ENCODE measurements at places on chromosomes 3 and 15. TPM values are rescaled to one million over a fixed set of nuclear protein-coding genes. Genes with fewer than 3 reads are reported as not detected.
A peak's percentile ranks its signal among the peaks of the same experiment; 100 is the strongest.

DNA sequence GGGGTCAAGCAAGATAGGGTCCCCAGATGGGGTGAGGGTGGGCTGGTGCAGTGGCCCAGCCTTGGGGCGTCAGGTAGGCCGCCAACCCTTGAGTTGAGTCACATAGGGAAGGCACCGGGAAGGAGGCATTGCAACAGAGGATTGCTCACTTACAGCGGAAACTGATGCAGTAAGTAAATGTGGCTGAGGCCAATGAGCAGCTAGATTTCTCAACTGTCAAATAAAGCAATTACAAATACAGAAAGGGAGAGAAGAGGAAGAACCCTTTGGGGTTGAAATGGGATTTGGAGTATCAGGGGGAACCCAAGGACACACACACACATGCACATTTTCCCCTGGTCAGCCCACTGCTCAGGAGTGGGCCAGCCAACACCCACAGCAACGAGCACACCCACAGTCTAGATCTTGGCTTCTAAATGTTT, 44.0 kb downstream of the CHSY1 start:
- H3K27me3 ChIP-seq, result no peaks in the 10 kb centered on the region
- peaks cover 77% of the 10 kb centered on the region for H3K4me1 ChIP-seq
- no peak overlapping the region for H3K4me3 ChIP-seq
- no peaks in the 10 kb centered on the region for H3K36me3 ChIP-seq
- peak overlapping the region; percentile 51 for H3K27ac ChIP-seq
- no peak for DNase-seq

The MYL3 gene
- 2.0 TPM for total RNA-seq

GRCh38 chr3:12586403-12586802, 29.5 kb downstream of the MKRN2 start:
- no peak overlapping the region for H3K4me3 ChIP-seq
- no peak for DNase-seq
- H3K4me1 ChIP-seq, result no peaks in the 10 kb centered on the region
- peaks cover 100% of the 10 kb centered on the region for H3K36me3 ChIP-seq
- H3K27ac ChIP-seq, result no peak overlapping the region
- no peaks in the 10 kb centered on the region for H3K27me3 ChIP-seq

The SLC7A14 gene
- total RNA-seq, result 0.06 TPM

- H3K27me3 ChIP-seq, result no peaks in the 10 kb centered on the region
- H3K27ac ChIP-seq, result peak overlapping the region; percentile 70
- no peak for DNase-seq
These were observed 62.8 kb downstream of the ABHD2 start for GRCh38 chr15:89150762-89151664.

DNA sequence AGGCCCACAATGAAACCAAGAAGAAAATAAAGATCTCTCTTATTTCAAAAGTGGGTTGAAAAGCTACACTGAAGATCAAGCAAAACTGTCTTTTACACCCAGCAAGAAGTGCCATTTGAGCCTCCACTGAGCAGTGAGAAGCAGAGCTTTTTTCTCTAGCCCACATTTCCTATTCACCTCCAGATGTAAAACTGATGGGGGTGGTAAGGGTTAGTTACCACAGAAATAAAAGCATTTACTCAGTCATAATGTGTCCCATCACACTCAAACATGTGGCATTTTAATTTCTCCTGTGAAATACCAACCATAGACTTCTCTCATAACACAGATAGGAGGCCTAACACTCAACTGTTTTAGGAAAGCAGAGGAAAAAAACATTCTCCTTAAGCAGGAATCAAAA, 21.0 kb downstream of the IFT57 start:
- no peak for DNase-seq
- no peaks in the 10 kb centered on the region for H3K4me1 ChIP-seq
- no peak overlapping the region for H3K27ac ChIP-seq
- peaks cover 27% of the 10 kb centered on the region for H3K36me3 ChIP-seq
- no peak overlapping the region for H3K4me3 ChIP-seq
- no peaks in the 10 kb centered on the region for H3K27me3 ChIP-seq

GRCh38 chr15:92123962-92124656, 269.6 kb upstream of the ST8SIA2 start:
- no peak overlapping the region for H3K4me3 ChIP-seq
- H3K27me3 ChIP-seq, result no peaks in the 10 kb centered on the region
- no peak for DNase-seq
- H3K36me3 ChIP-seq, result peaks cover 65% of the 10 kb centered on the region
- H3K27ac ChIP-seq, result no peak overlapping the region

GRCh38 chr3:166444756-166445155, 607.5 kb upstream of the BCHE start:
- DNase-seq, result no peak
- H3K4me3 ChIP-seq, result no peak overlapping the region
- H3K27me3 ChIP-seq, result no peaks in the 10 kb centered on the region

DNA sequence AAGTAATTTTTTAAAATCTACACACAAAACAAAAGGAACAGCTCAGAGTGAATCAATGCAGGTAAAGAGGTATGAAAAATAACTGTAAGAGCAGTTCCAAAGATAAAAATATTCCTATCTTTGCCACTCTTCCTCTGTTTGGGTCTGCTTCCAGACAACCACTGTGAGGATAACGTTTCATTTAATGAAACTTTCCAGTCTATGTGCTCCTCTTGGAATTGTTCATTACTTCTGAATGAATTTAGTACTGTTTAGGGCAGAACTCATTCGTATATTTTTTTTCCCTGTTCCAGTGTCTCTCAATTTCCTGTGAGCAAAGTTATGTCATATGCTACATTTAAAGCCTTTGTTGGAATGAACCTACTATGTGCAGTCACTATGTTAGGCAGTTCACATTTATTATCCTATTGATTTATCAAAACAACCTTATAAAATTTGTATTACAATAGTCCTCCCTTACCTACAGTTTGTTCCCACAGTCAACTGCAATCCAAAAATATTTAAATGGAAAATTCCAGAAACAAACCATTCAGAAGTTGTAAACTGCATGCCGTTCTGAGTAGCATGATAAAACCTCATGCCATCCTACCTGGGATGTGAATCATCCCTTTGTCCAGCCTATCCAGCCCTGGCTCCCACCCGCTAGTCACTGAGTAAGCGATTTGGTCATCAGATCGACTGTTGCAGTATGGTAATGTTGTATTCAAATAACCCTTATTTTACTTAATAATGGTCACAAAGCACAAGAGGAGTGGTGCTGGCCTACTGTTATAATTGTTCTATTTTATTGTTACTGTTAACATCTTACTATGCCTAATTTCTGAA, 98.1 kb downstream of the TMCC1 start:
- peak overlapping the region; percentile 85 for H3K27ac ChIP-seq
- H3K36me3 ChIP-seq, result no peaks in the 10 kb centered on the region
- peaks cover 29% of the 10 kb centered on the region for H3K4me1 ChIP-seq

GRCh38 chr3:181948286-181948685, 236.6 kb downstream of the SOX2 start:
- H3K4me1 ChIP-seq, result no peaks in the 10 kb centered on the region
- H3K27me3 ChIP-seq, result no peaks in the 10 kb centered on the region
- no peaks in the 10 kb centered on the region for H3K36me3 ChIP-seq
- no peak overlapping the region for H3K4me3 ChIP-seq
- H3K27ac ChIP-seq, result no peak overlapping the region
- DNase-seq, result no peak

DNA sequence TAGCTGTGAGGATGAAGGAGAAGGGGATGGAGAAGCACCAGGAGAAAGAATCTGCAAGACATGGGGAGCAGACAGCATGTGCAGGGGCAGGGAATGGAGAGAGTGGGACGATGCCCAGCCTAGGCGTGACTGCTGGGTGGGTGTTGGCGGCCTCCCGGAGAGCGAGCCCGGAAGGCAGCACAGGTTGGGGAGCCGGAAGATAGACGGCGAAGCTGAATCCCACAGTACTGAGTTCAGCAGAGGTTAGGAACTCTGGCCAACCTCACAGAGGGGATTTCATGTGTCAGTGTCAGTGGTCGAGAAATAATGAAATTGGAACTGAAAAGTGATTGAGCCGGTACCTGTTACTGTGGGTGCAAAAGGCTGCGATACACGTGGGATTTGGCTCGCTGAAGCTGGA, 55.2 kb downstream of the PXYLP1 start:
- no peaks in the 10 kb centered on the region for H3K4me1 ChIP-seq
- no peaks in the 10 kb centered on the region for H3K36me3 ChIP-seq
- H3K4me3 ChIP-seq, result no peak overlapping the region
- no peaks in the 10 kb centered on the region for H3K27me3 ChIP-seq
- no peak overlapping the region for H3K27ac ChIP-seq
- no peak for DNase-seq

GRCh38 chr3:147963711-147964110, 554.5 kb downstream of the ZIC1 start:
- no peak overlapping the region for H3K27ac ChIP-seq
- DNase-seq, result no peak
- no peak overlapping the region for H3K4me3 ChIP-seq

- no peak overlapping the region for H3K4me3 ChIP-seq
- peak overlapping the region; percentile 6 for H3K27ac ChIP-seq
- peaks cover 46% of the 10 kb centered on the region for H3K4me1 ChIP-seq
- no peaks in the 10 kb centered on the region for H3K36me3 ChIP-seq
- no peaks in the 10 kb centered on the region for H3K27me3 ChIP-seq
These were observed 91.1 kb downstream of the LINGO1 start for GRCh38 chr15:77541421-77542181.

GRCh38 chr15:66773129-66773873, 71.3 kb downstream of the SMAD6 start:
- H3K27me3 ChIP-seq, result no peaks in the 10 kb centered on the region
- H3K4me3 ChIP-seq, result no peak overlapping the region
- H3K36me3 ChIP-seq, result peaks cover 2% of the 10 kb centered on the region
- no peak for DNase-seq

The C15orf62 gene
- total RNA-seq, result 2.4 TPM

DNA sequence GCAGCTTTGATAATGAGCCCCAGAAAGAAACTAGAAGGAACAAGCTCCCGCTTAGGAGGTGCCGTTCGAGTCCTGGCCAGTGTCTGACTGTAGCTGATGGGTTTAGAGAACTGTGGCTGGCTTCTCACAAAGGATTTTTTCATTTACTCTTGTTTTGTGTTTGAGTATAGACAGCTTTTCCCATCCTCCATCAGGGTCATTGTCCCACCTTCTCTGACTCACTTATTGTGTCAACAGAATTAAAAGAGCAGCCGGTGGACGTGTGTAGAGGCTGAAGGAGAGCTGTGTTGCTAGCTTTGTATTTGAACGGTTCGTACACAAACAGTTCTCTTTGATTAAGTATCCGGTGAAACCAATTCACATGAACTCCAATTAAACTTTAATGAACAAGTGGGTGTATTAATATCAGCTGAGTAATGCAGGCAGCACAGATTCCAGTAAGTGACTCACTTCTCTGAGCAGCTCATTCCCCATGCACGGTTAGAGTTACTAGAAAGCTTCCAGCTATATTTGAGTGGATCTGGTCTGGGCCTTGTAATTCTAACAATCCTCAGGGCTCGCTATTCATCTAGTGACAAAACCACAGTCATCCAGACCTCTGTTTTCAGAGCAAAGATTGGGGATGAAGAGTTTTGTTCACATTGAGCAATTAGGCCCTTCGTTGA, 141.0 kb downstream of the LPP start:
- H3K27me3 ChIP-seq, result no peaks in the 10 kb centered on the region
- peak overlapping the region; percentile 57 for H3K27ac ChIP-seq

The SLC28A1 gene
- total RNA-seq, result not detected

DNA sequence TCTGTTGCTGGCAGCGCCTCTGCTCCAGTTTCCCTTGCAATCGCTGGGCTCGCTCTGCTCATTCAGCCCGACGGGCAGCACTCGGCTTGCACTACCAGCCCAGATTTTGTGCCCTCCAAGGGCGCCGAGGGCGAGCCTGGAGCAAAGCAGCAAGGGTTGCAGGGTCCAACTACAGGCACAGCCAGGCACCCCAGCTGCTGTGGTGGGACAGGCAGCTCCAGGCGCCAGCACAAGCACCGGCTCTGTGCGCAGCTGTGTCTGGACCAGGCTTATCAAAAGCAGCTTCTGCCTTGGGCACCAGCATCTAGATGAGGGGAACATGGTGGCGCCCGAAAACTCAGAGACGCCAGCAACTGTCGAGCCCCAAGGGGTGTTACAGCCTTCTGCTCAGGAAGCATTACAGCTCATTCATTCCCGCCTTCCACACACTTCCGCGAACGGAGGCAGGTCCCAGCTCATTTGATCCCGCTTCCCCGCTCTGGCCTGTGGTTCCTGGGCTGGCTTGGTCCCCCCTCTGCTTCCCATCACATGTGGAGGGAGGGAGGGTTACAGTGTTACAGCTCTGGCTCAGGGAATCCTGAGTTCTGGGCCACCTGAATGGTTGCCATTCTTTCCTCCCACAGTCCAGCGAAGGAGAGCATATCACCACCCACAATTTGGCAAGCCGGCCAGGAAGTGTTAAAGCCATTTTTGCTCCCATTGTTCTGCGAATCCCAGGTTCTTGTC, 409.9 kb upstream of the ALCAM start:
- no peaks in the 10 kb centered on the region for H3K27me3 ChIP-seq
- H3K27ac ChIP-seq, result no peak overlapping the region
- no peak for DNase-seq
- H3K4me3 ChIP-seq, result no peak overlapping the region
- H3K36me3 ChIP-seq, result no peaks in the 10 kb centered on the region

The XCR1 gene
- total RNA-seq, result 0.32 TPM

DNA sequence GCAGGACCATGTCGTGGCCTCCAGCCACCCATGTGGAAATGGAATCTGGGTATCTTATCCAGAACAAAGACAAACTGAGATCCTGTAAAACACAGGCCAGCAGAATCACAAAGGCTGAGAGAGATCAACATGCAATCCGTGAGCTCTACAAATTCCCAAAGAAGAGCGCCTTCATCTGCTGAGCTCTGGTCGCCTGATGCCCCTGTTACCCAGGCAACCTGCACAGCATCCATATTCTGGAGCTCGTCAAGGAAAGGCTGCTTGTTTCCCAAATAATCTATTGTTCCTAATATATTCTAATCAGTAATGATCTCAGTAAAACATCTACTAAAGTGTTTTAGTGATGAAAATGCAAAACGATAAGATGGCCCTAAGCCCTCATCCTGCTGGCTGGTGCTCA, 133.6 kb downstream of the OCA2 start:
- no peak overlapping the region for H3K27ac ChIP-seq
- no peaks in the 10 kb centered on the region for H3K4me1 ChIP-seq

DNA sequence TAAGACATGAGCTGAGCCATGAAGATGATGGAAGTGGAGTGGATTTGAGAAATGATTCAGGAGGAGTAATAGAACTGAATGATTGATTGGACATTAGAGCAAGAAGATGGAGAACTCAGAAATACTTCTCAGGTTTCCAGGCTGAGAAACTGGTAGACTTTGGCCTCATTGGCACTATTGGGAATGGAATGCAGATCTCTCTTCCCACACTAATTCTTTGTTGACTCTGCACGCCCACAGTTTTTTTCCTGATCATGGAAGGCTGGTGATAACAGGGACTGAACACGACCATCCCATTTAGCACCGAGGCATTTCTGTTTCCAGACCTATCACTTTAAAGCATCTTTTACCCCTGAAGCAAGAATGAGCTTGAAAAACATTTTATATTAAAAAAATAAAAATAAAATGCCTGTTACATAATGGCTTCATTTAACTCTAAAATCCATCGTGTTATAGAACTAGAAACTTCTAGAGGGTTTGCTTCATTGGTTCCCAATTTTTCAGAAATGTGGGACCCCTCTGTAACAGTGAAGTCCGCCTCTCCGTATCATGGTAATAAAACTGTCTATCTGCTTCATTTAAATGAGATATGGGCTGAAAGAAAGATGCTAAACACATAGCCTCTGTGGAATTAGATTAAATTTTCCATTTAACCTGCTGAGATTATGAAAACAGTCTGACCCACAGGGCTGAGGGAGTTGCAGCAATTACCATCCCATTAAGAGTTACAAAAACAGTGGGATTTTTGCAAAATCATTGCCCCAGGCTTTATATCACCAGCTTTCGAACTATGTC, 562.0 kb upstream of the CFAP20DC start:
- no peaks in the 10 kb centered on the region for H3K27me3 ChIP-seq
- DNase-seq, result no peak
- no peak overlapping the region for H3K27ac ChIP-seq
- H3K4me3 ChIP-seq, result no peak overlapping the region
- no peaks in the 10 kb centered on the region for H3K4me1 ChIP-seq
- no peaks in the 10 kb centered on the region for H3K36me3 ChIP-seq

Data from lower lobe of right lung (tissue), 2 donors.